CD4-positive, alpha-beta T cell treated with Interleukin-2 at 100 ng/mL for 4 hours (primary cell): ENCODE measurements at places on chromosomes 1 and 21.

GRCh38 chr1:246609632-246610031 is 43.4 kb downstream of the CNST start:
- DNase-seq, result no peak

GRCh38 chr1:213728593-213729536 is 258.9 kb upstream of the PROX1 start:
- DNase-seq, result no peak

GRCh38 chr21:26469789-26470188 is 103.3 kb downstream of the CYYR1 start:
- no peak for DNase-seq

DNA sequence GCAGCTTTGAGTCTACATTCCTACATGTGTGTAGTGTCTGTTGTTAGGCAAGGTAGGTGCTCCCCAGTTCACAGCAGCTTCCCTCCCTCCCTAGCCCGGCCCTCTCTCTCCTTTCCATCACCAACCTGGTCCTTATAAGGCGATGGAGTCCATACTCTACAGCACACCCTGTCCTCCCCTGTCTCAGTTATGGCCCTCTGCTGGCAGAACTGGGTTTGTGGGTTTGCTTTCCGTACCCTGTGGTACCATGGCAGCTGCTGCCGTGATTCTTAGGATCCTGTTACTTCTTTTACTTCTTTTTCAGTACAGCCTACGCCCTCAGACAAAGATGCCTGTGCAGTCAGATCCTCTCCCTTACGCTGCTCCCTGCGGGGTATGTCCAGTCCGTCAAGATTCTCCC is 31.7 kb downstream of the AK5 start:
- DNase-seq, result peak; percentile 21

GRCh38 chr1:200107004-200107470 is 79.5 kb downstream of the NR5A2 start:
- DNase-seq, result no peak

- DNase-seq, result no peak
These were observed 5.5 kb upstream of the ZMYM6 start for GRCh38 chr1:35037206-35037605.

DNA sequence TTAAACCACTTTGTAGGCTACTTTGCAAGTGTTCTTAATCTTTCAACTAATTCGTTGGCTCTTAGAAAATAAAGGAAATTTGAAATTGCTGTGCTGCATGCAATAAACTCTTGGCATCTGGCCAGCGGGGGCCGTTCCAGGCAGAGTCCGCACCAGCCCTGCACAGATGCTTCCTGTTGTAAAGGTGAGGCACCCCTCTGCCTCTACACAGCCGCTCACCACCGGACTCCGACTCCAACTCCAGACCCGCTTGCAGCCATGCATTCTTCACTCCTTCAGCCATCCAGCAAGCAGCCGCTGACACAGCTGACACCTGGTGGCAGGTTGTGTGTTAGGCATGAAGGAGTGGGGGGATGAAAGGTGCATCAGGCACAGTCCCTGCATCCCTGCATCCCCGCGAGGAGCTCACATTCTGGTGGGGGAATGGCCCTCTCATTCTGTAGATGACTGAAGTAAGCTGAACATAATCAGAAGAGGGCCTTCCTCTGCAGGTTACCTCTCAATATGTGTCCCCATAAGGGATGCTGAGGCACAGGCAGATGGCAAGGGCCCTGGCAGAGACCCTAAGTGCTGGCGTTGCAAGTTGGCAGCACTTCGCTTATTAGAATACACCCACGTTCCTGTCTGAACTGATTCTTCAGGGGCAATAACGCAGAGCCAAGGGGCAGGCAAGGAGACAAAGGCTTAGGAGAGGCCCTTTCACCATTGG is 56.8 kb downstream of the GLIS1 start:
- peak; percentile 12 for DNase-seq

DNA sequence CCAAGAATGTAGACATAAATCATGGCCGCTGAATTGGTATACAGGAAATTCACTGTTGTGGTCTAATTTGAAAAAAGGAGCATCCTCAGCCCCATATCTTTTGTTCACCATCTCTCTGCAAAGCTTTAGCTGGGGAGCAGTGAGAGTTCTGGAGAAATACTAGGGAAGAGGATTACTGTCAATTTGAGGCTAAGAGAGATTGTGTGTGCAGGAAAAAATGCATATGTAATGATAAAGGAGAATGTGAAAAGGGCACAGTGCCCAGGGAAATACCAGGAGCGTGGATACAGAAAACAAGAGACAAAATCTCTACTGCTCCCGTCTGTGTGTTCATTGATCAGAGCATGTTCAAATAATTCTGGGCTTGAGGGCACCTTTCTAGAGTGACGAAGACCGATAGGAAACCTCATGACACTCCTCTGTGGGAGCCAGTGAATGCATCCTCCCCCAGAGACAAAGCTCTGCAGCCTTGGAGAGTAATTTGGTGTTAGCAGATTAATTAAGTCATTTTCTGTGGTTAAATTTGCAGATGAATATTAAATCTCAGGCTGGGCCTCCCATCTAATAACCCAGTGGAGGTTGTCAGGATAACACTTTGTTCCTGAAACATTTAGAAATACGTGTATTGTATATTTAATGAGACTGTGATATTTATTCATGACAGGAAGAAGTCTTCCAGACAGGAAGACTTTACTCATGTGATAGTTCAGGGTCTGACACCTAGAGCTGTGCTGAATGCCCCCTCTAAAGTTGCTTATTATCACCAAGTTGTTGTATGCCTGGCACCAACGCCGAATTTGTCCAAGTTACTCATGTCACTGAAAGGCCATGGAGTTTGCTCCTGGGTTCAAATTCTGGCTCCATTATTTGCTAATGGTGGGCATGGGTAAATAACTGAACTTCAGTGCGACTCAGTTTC is 287.3 kb upstream of the SGIP1 start:
- no peak for DNase-seq

- no peak for DNase-seq
These were observed 917 bp downstream of the ETNK2 start for GRCh38 chr1:204150702-204151551.

GRCh38 chr21:38831526-38832467 is 26.1 kb downstream of the ETS2 start:
- peak; percentile 57 for DNase-seq

DNA sequence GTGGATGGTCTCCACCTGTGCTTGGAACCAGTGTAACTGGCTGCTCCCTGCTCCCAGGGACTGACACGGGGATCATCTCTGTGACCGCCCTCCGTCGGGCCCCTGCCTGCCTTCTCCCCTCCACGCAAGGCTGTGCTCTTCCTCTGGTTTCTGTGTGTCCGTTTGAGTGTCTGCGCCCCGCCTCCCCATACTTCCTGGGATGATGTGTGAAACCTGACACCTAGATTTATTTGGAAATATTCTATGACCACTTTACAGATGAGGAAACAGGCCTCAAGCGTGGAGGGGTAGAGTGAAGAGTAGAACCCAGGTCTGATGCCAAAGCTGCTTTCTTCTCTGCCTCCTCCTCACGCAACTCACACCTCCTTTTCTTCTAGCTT is 24.3 kb downstream of the LDLRAP1 start:
- DNase-seq, result no peak

GRCh38 chr1:246301553-246302250 is 205.4 kb downstream of the SMYD3 start:
- no peak for DNase-seq

GRCh38 chr21:44375281-44375651 is 21.8 kb downstream of the TRPM2 start:
- peak; percentile 20 for DNase-seq

DNA sequence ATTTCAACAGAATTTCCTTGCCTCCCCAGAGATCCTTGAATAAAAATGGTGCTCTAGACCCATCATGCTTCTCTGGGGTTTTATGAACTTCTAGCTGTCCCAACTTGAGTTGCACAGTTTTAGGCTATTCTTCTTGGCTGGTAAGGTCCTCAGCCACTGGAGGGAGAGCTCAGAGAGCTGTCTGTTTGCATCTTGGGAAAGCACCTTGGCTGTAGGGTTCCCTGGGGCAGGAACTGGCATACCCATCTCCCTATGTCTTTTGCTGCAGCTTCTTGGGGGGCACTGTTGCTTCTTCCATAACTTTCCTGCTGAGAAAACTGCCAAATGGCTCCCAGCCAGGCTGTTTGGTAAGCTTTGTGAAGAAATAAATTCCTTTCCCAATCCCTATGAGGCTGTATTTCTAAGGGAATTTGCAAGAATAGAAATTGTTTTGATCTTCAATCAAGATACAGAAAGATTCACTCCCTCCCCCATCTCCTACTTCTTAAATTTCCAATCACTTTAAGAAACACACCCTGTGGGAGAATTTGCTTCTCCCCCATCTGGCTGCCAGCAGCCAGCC is 8.2 kb upstream of the FMOD start:
- no peak for DNase-seq

- DNase-seq, result peak; percentile 51
These were observed 306.4 kb downstream of the DUSP10 start for GRCh38 chr1:221435504-221435904.

DNA sequence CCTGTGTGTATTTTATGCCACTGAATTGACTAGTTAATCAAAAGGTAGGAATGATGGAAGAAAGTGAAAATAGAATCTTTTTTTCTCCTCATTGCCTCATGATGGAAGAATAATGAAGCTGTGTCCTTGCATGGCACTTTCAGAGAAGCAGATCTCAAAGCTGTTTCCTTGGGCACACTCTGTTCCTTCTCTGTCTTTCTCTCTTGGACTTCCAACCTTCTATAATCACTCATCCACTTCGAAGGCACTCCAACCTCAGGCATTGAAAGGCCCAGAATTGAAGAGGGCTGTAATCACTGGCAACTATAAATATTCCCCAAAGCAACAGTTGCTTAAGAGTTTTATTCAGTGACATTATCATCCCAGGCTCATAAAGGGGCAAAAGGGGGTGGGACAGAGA is 31.1 kb upstream of the DNASE2B start:
- no peak for DNase-seq

GRCh38 chr1:223635236-223635635 is 30.3 kb downstream of the CAPN8 start:
- DNase-seq, result no peak

- DNase-seq, result no peak
These were observed 14.6 kb downstream of the NGF start for GRCh38 chr1:115323366-115324004.

DNA sequence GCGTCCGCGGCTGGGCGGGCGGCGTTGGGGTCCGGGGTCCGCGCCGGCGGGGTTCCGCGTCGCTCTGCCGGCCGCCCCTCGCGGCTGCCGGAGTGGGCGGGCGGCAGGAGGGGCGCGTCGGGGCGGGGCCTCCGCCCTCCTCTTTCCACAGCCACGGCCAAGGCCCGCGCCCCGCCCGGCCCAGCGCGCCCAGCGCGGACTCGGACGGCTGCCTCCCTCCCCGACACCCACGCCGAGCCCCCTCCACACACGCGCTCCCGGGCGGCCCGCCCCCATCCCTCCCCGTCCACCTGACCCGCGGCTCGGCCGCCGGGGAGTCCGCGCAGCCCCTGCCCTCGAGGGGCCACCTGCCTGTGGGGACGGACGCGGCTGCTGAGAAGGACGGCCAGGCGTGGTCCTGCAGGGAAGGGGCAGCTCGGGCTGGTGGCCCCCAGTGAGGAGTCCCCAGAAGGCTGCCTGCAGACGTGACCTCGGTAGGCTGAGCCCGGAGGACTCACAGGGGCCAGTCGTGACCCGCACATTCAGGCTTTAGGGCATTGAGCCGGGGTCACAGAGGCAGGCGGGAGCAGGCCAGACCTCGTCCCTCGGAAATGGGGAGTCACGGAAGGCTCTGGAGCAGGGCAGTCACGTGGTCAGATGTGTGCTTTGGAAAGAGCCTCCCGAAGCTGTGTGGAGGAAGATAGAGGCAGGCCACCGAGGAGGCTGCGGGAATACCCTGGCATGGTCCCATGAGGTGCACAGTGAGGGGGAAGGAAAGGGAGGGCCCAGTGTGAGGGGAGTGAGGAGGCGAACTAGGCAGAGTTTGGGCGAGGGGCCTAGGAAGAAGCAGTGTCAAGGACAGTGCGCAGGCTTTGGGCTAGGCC is at the start of gene COL8A2:
COL8A2 (minus strand) TSS at position 94 of the 863 bp plus-strand sequence. CDS start 24,980 bp downstream, outside the sequence.
- no peak for DNase-seq

DNA sequence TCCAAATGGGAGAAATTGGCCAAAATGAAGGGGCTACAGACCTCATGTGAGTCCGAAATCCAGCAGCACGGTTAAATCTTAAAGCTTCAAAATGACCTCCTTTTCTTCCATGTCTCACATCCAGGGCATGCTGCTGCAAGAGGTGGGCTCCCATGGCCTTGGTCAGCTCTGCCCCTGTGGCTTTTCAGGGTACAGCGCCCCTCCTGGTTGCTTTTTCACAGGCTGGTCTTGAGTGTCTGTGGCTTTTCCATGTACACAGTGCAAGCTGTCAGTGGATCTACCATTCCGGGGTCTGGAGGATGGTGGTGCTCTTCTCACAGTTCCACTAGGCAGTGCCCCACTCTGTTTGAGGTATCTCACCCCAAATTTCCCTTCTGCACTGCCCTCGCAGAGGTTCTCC is 78.7 kb downstream of the PRRX1 start:
- no peak for DNase-seq

- no peak for DNase-seq
These were observed 46.3 kb downstream of the NGF start for GRCh38 chr1:115291741-115292140.

- DNase-seq, result no peak
These were observed 20.7 kb upstream of the GNG4 start for GRCh38 chr1:235670157-235670776.

GRCh38 chr1:92030656-92031107 is 897 bp downstream of the EPHX4 start:
- no peak for DNase-seq

DNA sequence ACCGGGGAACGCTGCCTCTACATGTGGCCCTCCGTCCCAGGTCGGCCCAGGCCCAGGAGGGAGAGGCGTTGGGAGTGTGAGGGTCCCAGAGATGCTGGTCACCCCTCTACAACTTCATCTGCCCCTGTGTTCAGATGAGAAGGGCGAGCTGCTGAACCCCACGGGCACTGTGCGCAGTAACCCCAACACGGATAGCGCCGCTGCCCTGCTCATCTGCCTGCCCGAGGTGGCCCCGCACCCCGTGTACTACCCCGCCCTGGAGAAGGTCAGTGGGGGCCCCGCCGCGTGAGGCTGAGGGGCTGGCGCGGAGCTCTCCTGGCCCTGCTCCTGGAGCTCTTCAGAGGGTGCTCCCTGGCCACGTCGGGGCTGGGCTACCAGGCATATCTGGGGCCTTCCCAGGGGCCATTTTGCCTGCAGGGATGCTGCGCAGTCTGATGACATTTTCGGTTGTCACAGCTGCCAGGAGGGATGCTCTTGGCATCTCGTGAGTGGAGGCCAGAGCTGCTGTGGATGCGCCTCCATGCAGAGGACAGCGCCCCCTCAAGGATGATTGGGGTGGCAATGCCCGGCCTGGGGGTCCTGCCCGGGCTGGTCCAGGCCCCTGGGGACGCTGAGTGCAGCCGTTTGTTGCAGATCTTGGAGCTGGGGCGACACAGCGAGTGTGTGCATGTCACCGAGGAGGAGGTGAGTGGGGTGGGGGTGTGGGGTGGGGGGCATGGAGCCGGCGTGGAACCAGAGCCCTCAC is 68.6 kb downstream of the PIK3CD start:
- DNase-seq, result no peak

- no peak for DNase-seq
These were observed 104.7 kb downstream of the SNX7 start for GRCh38 chr1:98766255-98766654.

GRCh38 chr1:43834280-43835081 is 99.1 kb upstream of the ARTN start:
- no peak for DNase-seq
